GM13977 (cell line): ENCODE measurements at places on chromosomes 6 and 20.

DNA sequence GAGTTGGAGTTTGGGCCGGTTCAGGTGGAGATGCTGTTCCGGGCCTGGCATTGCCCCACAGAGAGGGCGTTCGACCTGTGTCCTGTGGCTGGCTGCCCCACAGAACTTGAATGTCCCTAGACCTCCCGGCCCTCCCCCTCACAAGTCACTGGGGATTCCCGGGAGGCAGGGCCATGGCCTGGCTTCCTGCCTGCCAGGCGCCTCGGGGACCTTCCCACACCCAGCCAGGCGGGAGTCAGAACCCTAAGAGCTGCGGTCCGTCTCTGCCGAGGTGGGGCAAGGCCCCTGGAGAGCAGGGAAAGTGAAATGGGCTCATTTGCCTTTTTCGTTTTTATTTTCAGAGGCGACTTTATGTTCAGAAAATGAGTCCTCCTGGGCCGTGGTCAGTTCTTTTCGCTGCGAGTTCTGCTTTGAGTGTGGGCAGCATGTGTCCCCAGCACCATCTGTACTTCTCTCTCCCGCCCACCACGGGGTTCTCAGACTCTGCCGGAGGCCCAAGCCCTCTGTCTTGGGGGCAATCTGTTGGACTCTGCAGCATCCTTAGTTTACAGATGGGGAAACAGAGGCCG lies 8.5 kb downstream of the RBM38 start:
- peak; percentile 88 for DNase-seq

GRCh38 chr6:67870321-67870720 lies 764.8 kb upstream of the ADGRB3 start:
- no peak for DNase-seq

- no peak for DNase-seq
Measured at GRCh38 chr6:152697634-152698033, at the start of gene MYCT1. TSS of gene MYCT1 (plus strand) at chr6:152697897. CDS start at chr6:152697903, 6 bp downstream.

GRCh38 chr6:139378882-139379341 lies 4.5 kb upstream of the CITED2 start:
- DNase-seq, result no peak

DNA sequence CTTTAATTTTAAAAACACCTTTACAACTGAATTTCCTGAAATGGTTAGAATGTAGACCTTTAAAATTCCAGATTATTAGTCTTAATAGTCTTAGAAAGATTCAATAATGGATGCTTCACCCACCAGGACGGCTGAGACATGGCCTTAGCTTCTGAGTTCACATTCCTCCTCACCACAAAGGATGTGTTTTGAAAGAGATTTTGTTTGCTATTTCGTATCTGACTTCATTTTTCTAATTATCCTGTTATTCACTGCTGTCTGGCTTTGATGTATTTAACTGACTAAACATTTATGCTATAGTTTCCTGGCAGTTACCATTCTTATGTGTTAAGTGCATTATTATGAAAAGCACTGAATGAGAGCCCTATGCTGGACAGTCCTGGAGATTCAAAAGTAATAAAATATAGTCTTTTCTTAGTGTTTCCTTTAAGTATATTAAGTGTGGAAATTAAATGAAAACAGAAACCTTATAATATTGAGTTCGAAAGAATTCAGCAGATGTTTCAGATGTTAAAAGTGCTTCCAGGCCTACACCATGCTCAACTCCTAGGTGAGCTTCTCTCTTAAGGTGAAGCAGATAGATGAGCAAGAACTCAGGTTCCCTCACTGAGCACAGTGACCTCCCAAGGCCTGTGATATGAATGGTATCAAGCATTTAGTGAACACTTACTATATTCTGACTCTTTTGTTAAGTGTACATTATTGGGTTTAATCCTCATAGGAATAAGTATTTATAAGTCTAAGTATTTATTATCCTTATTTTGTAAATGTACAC lies 40.3 kb downstream of the MAP3K4 start:
- DNase-seq, result no peak

- DNase-seq, result peak; percentile 63
Measured at GRCh38 chr20:44810391-44811149, at the start of gene RIMS4. TSS of gene RIMS4 (minus strand) at chr20:44810546. CDS start at chr20:44810271, 275 bp downstream.

DNA sequence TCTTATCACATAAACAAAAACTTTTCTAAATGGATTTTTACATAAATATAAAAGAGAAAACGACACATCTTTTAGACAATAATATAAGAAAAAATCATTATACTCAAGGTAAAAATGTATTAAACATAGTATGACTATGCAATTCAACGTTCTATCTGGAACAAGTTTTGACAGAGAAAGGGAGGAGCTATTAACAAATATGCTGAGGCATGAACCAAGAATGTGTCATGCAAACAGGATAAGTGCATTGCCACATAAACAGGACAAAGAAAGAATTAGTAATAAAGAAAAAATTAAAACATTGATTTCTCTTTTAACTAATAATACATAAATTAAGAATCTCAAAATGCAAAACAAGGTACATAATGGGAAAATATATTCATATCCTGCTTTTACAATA lies 1353.4 kb upstream of the GJE1 start:
- no peak for DNase-seq

DNA sequence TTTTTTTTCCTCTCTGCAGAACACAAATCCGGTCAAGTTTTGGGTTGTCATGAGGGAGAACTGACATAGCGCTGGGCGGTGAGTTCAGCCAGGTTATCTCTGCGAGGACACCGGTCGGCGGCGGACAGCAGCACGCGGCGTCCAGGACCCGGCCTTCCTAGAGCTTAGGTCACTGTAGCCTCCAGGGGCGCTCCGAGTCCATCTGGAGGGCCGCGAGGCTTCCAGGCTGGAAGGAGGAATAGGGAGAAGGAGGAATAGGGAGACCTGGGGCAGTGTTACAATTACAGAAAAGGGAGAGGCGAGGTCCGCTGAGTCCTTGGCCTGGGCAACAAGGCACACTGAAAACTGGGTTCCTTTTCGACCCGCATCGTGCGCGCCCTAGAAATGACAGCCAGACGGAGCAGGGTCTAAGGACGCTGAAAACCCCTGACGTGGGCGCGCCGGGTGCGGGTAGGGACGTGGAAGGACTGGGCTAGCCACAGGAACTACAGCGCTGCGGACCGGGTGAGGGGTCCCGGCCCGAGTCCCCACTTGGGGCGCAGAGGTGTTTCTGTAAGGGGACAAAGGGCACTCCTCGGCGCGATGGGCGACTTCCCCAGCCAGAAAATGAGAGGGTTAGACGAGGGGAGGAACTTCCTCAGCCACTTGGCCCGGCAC lies 536 bp upstream of the FNDC1 start:
- no peak for DNase-seq

DNA sequence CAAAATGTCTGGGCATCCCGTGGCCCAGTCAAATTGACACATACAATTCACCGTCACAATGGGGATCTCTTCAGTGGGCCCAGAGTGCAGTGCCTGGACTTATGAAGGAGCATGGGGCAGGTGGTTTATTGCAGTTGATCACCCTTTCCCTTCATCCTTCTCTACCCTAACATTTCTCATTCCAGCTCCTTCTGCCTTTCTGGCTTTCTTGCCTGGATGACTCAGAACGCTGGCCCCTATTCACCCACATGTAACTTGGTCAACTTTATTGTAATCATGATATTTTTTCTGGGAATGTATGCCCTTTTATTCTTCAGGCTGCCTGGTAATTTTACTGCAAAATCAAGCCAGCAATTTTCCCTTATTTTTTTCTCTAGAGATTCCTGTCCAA lies 179.9 kb upstream of the DTNBP1 start:
- DNase-seq, result no peak

DNA sequence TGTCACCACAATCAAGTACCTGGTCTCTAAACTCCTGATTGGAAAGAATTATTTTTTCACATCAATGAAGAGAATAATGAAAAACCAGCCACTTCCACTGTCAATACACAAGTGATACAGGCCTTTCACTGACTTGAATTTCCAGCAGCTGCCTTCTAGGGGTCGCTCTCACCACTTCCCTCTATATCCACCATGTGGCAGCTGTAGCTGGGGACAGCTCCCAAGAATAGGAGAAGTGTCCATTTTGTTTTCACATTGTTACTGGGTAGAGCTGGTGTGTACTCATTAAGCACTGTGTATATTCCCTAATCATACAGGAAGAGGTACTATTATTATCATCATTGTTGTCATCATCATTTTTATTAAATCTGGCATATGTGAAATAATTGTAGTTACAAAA lies 438.4 kb upstream of the SPTLC3 start:
- no peak for DNase-seq

DNA sequence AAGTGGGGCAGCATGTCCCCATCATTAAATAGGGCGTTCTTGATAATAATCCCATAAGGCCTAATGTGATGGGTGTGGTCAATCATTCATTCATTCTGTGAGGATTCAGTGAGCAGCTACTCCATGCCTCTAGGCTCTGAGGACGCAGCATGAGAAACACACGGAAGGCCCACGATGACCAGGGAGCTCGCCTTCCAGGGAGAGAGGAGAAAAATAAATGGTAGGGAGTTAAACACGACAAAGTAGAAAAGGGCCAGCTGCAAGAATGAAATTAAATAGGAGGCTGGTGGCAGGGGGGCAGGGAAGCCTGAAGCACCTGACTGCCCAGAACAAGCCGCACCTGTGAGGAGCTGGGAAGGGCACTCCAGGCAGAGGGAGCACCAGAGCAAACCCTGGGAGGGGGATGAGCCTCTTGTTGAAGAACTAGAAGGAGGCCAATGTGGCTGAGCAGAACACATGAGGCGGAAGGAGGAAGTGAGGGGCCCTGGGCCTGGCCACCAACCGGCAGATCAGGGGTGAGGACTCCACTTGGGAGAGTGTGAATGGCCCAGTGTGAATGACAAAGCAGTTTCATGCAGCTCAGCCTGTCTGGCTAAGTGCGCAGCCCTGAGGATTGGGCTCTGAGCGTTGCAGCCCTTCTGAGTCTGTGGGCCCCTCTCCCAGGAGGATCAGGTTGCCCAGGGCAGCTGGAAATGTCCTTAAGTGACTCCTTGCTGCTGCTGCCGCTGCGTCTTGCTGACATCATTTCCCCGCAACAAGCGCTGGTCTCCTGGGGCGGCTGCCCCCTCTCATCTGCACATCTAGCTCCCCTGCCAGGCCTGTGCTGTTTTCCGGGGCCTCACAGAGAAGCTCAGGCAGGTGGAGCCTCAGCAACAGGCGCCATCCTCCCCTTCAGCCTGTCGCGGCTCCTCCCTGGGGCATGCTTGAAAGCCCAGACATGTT lies 99.9 kb downstream of the CDH26 start:
- DNase-seq, result no peak
